ENCODE measurements at places on chromosomes 11 and 22. TPM values are rescaled to one million over a fixed set of nuclear protein-coding genes. Genes with fewer than 3 reads are reported as not detected.

The RASL10A gene
- 1.9 TPM for total RNA-seq

The FGF19 gene
- total RNA-seq: not detected

- no peak for DNase-seq
These were observed 192.6 kb upstream of the CARD18 start for GRCh38 chr11:105332171-105332570.

DNA sequence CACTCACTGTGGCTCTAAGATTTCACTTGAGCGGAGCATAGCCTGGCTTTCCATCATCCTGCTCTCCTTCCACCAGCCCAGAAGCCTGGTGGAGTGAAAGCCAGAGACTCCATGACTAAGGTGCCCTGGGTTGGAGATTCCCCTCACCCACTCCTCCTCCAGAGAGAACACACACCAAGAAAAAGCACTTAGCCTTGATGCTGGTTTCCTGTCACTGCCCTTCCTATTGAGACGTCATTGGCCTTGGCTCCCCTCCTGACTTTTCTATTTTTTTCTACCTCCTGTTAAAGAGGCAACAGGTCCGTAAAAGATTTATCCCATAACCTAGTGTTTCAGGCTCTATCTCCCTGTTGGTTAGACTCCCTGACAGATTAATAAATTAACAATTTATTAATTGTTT lies 38.5 kb upstream of the APLNR start:
- no peak for DNase-seq

- no peak for DNase-seq
These were observed 77.7 kb downstream of the FAM76B start for GRCh38 chr11:95711945-95712221.

GRCh38 chr22:38071421-38072321 lies 12.3 kb downstream of the SLC16A8 start:
- no peak for DNase-seq

GRCh38 chr11:76067099-76067498 lies 139.2 kb downstream of the WNT11 start:
- DNase-seq: no peak

DNA sequence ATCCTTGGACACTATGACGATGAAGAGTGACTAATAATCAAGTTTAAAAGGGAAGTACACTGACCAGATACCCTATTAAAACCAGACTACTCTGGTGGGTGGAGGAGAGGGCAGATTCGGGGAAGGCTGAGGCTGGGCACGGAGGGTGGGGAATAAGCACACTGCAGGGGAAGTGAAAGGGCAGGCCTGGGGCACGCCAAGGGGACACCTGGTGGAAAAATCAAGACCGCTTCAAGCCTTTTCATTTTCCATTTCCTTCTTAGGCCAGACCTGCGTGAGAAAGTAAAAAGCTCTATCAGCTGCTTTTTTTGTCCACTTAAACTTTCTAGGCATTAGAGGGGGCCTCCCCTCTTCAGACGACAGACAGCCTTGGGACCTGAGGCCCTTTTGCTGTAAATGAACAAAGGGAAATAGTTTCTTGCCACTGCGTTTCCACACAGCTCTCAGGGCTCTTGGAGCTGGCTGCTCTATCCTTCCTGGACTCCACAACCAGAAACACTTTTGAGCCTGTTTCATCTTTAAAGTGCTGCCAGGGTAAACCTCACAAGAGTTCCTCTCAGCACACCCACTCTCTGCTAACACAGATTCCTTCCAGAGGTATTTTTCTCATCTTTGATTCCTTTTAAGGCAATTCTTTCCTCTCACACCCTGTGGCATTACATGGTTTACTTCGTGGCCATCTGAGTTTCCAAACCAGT lies 25.0 kb upstream of the SERPIND1 start:
- DNase-seq: no peak

DNA sequence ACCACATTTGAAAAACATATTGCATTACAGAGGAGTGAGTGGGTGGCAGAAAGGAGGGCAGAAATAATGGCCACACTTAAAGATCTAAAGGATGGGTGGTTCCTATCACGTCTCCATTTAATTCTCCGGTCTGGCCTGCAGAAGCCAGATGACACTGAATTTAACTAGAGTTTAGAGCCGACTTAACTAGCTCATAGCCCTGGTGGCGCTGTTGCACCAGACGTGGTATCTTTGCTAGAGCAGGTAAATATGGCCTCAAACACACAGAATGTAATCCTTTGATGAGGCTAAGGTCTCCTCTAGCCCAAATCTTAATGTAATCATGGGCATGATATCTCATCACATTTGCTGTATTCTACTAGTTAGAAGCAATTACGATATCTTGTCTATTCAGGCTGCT lies 51.5 kb upstream of the GAL start:
- peak; percentile 39 for DNase-seq

GRCh38 chr11:72985645-72986044 lies 156.5 kb downstream of the FCHSD2 start:
- no peak for DNase-seq
